ENCODE measurements at places on chromosomes 4 and X.

- no peak for DNase-seq
Measured at GRCh38 chrX:18360867-18361266, 6.4 kb upstream of the SCML2 start.

GRCh38 chr4:39555472-39555871, 28.2 kb upstream of the UGDH start:
- no peak for DNase-seq

DNA sequence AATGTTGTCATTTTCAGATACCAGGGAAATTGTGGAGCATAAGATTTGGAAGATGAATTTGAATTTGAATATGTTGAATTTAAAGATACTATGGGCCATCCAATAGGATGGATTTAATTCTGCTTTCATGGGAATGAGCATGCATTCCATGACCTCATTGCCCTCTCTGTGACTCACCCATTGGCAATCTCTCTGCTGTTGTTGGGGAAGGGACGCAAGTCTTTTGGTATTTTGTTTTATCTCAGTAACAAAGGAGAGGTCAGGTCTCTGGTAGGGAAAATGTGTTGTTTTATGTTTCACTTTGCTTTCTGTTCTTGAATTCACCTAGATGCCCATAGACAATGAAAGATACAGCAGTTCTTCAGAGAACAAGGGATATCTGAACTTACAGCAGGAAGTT, 42.1 kb upstream of the MAGEA4 start:
- no peak for DNase-seq

DNA sequence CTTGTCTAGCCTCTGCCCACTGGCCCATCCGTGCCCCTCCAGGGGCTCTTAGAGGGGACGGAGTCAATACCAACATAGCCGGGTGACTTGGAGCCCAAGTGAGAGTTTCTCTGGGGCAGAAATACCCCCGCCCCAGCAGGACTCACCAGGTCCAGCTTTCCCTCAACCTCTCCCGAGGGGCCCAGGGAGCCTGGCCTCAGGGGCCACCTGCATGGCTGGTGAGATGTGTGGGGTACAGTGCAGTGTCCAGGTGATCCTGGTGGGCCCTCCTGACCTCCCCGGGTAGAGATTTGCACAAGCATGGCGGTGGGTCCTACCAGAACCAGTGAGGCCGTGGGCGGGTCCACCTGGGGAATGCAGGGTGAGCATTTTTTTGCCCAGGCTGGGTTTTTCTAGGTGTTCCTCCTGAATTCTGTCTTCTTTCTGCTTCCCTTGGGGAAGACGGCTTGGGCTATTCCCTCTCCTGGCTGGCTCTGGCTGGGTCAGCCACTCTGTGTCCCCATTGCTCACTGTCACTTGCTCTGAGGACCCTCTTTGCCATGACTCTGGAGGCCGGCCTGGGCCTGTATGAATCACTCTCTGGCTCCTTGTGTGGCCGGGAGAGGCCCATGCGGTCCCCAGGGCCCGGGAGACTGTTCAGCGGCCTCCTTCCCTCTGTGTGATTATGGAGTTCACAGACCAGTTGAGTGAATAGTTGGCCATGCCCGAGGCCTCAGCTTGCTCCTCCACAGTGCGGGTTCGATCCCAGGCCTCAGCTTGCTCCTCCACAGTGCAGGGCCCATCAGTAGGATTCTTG, 71.0 kb upstream of the NKX1-1 start:
- no peak for DNase-seq

DNA sequence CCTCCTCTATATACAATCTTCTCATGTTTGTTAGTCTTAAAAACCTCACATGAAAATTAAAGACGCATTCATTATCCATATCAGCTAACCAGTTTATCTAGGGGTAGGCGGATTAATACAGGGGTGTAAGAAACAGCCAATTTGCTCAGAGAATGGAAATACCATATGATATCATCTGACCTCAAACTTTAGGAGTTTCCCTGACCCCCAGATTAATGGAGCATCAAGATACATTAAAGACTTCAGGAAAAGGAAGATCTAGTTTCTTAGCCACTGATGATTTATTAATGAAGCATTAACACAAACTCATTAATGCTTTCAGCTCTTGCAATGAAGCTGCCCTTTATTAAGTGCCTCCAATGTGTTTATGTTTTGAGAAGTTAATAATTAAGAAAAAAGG, 67.5 kb downstream of the CAMK2D start:
- no peak for DNase-seq

- DNase-seq: no peak
Measured at GRCh38 chrX:132470831-132471230, 18.0 kb downstream of the MBNL3 start.

DNA sequence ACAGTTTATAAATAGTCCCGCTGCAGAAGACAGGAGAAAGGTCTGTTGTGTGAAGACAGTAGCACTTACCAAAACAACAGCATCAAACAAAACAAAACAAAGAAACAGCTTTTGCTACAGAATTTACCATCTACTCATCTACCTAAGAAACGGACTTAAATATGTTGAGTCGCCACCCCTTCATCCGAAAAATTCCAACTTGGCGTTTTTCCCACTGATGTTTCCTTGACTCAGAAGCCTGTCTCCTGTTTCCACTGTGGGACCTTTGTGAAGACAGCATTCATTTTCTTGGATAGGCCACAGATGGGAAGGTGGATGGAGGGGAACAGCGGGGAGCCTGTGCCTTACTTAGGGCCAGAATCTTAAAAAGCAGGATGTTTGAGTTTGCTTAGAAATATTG, 1.3 kb upstream of the ITM2A start:
- no peak for DNase-seq

DNA sequence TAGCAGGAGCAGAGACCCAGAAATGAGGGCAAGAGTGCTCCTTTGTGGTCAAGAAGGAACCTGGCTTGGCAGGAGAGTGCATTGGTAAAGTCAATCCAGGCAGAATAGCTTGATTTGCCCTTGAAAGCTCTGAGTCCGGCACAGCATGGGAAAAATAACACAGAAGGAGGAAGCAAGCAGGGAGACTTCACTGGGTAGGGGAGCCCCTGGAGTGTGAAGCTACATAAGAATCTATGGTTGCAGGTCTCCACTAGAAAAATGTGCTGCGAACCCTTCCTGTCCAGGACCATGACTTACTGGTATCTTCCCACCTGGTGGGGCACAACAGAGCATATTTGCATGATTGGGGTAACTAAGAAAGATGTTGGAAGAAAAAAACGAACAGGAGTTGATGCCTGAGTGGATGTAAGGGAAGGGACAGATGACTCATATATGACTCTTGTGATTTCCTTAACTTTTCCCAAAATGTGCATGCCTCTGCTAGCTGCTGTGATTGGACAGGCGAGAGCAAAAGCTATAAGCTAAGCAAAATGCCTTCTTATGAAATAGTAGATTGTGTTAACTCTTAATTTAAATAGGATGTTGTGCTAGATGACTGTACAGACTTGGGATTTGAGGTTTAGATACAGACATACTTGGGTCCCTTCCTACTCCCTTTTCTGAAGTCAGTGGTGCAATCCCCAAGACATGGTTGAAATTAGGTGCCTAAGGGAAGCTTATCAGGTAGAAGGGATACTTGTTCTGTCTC, 3.3 kb downstream of the IL13RA1 start:
- no peak for DNase-seq

GRCh38 chr4:148515248-148515647, 73.0 kb upstream of the NR3C2 start:
- DNase-seq: no peak

DNA sequence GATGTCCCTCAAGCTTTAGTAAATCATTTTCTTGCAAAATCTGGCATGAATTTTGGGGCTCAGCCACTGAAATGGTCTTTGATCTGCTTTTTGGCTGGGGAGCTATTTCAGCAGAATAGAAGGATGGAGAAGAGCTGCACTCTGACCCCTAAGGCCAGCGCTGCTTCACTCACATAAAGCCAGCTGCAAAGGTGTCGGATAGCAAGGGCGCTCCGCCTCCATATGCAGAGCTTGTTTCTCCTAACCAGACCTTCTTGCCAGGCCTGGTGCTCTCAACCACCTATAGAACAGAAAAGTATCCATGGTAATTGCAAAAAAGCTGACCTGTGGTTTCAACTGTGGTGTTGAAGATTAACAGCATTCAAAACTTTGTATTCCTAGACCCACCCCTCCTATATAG, 24.1 kb upstream of the COQ2 start:
- DNase-seq: no peak

GRCh38 chr4:55637272-55637820, 1.2 kb upstream of the NMU start:
- DNase-seq: no peak

GRCh38 chr4:99120501-99120900, 23.6 kb downstream of the ADH4 start:
- no peak for DNase-seq

- DNase-seq: no peak
Measured at GRCh38 chr4:69717778-69718177, 42.6 kb downstream of the SULT1B1 start.

GRCh38 chr4:101211146-101211553, 136.2 kb downstream of the PPP3CA start:
- DNase-seq: no peak

- DNase-seq: no peak
Measured at GRCh38 chr4:86441175-86441936, 81.5 kb upstream of the MAPK10 start.

DNA sequence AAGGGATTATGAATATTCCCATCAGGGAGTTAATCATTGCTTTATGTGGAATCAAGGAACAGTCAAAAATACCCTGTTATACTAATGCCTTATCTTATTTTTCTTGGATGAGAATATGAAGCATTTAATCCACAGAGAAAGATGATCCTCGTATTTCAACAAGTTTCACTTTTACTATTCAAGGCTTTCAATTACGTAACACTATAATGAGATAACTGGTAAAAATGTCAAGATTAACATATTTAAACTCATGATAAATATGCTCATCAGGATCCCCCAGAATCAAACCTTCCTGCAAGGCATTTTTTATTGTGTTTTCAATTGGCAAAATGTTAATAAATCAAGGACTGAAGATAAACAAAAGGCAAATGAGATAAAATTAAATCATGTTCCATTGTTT, 5.1 kb downstream of the ZXDA start:
- DNase-seq: no peak

DNA sequence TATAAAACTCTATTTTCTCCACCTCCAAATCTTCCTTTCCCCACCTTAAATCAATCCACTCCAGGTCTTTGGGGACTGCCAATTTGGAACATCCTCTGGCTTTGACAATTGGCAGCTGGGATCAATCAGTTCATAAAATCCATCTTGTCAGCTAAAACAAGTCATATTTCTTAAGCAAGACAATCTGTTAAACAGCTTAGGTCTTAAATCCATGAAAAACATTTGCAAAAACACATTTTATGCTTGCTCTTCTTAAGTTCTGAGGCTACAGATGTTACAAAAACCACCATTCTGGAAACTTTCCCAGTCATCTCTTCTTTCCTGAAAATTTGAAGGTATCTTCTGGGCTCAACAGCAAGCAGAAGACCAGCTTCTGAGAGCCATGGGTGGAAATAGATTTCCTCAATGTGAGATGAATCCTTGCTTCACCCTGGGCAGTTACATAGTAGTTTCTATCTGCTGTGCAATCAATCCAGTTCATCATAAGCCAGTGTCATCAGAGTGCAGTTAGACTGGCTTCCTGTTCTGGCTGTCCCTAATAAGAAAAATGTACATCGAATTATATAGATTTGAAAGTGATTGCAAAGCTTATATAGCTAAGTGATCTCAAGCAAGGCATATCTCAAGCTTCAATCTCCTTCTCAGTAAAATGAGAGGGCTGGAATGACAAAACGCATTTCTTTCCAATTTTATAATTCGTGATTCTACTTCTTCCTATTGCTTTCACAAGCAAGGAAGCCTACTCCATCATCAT, 402.7 kb upstream of the INTU start:
- DNase-seq: no peak

- DNase-seq: no peak
Measured at GRCh38 chr4:139973616-139974015, 180.4 kb downstream of the MAML3 start.

GRCh38 chr4:68576272-68577125, at the start of gene UGT2B17:
Gene UGT2B17 (minus strand): TSS chr4:68576322. CDS start chr4:68568484, 7,838 bp downstream.
- no peak for DNase-seq

- no peak for DNase-seq
Measured at GRCh38 chr4:90357117-90357710, 230.0 kb downstream of the CCSER1 start.

DNA sequence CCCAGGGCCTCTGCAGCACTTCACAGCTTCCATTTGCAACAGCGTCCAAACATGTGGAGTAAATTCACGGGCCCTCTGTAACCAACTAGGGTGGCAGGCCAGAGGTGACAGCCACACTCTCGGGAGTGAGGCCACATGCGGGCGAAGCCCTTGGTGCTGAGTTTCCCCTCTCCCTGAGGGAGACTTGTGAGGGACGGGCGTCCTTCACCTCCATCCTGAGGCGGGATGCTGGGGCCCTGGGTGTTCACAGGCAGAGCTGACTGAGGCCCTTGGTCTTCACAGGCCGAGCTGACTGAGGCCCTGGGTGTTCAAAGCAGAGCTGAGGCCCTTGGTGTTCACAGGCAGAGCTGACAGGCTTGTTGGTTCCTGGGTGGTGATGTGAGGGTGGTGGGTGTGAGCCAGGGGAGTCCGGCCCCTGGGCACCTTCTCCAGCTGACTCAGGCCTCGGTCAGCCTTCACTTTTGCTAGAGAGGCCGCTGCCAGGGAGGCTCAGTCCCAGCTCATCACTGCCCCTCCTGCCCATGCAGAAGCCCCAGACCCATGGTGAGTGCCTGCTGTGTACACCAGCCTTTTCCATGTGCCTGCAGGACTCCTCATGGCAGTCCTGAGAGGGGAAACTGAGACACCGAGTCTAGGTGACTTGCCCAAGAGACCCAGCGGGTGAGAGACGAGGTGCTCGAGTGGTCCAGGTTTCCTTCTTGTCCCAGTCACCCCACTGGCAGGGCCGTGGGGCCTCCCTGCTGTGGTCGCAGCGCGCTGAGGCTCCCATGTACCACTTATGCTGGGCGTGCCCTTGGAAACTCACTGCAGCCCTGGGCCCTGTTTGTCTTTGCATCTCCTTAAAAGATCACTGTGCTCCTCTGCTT, 8.5 kb downstream of the WFS1 start:
- DNase-seq: no peak

DNA sequence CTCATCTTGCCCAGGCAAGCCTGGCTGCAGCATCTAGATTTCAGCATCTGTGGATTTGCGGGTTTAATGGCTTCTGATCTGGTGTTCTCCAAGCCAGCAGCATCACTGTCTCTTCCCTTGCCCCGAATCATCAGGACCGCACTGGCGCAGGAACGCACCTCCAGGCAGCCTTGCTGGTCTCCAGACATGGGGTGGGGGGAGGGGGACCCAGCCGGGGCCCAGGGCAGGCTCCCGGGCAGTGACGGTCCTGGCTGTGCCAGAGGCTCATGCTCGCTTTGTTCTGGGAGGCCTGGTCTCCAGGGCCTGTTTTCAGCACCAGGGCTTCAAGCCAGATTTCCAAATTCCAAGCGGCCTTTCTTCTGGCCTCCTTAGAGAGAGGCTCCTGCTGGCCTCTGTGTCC, 4.9 kb downstream of the CFAP99 start:
- DNase-seq: no peak

DNA sequence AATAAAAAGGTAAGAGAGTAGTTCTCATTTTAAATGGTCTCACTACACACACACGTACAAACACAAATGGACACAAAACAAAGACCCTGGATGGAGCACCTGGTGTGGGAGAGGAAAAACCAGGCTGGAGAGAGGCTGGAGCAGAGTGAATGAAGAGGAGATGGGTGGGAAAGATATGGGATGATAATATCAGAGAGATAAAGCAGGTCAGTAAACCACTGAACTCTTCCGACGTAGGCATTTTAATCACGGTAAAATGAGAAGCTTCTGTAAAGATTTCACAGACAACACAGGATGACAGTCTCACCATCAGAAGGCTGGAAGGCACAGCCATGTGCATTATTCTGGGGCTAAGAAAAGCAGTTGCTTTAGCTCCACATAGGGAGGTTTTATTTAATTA, 532.8 kb downstream of the KCNIP4 start:
- no peak for DNase-seq
